ENCODE measurements at places on chromosomes 7 and 10.

DNA sequence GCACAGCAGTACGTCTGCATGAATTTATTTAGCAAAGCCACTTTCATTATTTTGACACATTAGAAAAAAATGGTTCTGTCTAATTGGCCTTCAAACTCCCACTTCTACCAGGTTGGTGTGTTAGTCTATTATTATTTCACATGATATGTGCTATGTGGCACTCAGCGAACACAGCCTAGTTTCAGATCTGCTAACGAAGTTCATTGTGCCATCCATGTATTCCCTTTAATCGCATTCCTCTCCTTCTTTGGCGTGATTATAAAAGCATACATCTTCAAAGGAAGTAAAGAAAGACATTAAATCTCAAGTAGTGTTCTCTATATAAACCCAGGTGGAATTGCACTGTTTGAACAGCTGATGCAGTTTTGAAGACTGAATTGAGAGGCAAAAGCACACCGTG, 96.4 kb upstream of the CACNA2D1 start:
- DNase-seq = no peak

DNA sequence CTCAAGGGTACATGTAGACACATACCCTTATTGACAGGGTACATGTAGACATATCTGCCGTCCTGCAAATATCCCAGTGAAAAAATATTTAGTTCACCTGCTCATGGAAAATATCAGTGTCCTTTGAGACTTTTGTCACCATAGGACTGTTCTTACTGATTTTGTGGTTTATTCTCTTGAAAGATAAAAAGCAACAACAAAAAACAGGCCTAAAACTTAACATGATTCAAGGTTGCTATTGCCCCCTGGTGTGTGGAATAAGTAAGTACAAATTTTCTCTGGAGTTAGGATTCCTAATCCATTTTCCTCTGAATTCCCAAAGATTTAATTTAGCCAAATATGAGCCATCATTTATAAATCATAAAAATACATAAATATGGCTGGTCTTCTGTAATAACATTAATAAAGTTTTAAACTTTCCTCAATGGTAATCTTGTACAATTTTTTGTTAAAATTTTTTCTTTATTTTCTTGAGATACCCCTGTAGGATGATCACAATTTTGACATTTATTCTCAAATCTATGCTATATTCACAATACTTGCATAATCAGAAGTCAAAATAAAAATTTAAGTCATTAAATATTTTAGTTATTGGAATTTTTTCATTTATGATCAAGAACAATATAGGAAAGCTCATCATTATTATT, 741.4 kb upstream of the POT1 start:
- DNase-seq = no peak

DNA sequence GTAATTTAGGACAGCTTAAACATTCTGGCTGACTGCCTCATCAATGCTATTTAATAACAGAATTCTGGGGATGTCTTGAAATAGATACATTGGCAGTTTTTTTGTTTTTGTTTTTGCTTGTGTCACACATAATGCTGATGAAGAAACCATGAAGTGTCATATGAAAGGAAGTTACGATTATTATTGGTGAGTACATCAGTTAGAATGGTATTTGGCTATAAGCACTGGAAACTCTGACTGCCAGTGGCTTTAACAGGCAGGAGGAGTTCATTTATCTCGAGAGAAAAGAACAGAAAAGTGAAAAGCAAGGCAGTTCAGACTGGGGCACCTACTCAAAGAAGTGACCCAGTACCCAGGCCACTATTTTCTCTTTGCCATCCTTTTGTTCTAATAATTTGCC, 18.1 kb downstream of the LSM8 start:
- DNase-seq = no peak

GRCh38 chr10:88386821-88387773, 196.0 kb downstream of the RNLS start:
- no peak for DNase-seq

GRCh38 chr7:47452715-47453092, 129.2 kb downstream of the TNS3 start:
- no peak for DNase-seq

GRCh38 chr7:37488163-37488764, 39.6 kb upstream of the ELMO1 start:
- DNase-seq = peak; percentile 14

DNA sequence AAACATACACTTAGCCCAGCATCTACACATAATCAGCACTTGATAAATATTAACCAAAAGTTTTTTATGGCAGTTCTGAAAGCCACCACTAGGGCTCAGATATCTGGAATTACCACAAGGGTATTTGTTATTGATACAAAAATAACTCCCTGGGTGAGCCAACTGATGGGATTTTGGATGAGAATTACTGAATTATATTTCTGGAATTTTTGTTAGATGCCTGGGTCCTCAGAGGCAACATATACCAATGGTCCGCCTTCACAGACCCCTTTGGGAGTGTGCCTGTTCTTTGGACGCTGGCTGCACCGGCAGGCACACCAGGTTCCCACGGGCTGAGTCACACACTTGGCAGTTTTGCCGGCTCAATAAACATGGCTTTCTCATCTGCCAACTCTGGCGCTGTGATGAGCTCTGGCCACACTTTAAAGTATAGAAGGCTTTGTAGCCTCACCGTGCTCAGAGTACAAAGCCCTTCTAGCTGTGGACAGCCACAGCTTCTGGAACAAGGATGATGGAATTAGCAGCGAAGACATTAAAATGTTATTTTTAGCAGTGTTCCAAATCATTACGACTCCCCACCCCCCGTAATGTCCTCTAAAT, 24.5 kb upstream of the EEPD1 start:
- DNase-seq = no peak

GRCh38 chr10:61406736-61407135, 46.4 kb downstream of the TMEM26 start:
- no peak for DNase-seq

DNA sequence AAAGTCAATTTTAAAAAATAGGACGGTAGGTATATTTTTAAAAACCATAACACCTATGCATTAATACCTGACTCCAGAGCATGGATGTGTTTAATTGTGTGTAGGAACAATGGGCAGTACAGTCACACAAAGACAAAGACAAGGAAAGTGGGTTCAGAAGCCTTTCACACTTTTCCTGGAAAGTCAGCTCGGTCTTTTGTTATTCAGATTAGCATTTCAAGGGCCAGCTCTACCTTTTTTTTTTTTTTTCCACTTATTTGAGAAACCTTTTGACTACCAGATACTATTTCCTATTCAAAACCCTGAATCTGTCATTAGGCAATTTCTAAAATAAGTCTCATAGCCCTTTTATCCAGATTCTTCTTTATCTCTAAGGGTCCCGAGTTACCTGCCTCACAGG, 401.9 kb downstream of the PARD3 start:
- no peak for DNase-seq

DNA sequence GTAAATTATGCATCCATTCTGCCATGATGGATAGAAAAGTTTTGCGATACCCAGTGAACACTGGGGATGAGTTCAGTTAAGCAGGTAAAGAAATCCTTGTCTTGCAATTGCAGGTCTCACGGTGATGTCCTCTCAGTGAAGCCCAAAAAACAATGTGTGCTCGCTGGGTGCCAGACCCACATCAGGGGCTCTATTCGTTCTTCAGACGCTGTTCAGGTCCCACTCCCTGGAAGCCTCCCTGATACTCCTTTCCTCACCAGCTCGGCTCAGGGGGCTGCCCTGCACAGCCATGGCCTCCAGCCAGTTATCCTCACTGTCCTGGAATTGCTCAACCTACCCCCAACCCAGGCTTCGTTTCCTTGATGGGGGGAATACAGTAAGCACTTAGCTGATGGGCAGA, 323.5 kb downstream of the ADARB2 start:
- DNase-seq = no peak

- no peak for DNase-seq
These were observed 232.2 kb downstream of the KIAA1217 start for GRCh38 chr10:24440817-24441797.

DNA sequence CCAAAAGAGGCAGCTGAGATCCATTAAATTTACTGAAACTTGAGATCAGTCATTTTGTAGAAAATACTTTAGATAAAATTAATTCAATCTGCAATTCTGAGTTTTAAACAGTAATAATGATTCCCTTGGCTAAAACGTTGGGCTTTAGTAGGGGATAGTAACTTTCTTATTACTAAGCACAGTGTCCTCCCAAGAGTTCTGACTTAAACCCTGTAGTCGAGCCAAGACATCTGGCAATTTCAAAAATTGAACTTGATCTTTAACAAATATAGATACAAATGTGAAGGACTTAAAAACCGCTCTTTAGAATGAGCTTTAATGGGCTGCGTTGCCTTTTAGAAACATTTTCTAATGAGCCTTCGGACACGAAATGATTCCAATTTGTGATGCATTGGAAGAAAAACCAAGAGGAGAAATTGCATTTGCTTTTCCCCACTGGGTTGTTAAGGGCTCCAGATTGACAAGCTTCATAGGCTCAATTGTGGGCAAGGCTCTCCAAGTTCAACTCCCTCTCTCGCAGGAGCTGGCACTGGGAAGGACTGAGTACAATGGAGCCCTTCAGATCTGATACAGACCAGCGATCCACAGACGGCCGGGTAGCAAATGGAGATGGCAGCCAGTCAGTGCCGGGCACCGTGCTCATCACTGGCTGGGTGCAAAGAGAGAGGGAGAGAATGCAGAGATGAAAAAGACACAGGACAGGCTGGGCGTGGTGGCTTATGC, 921.3 kb upstream of the AUTS2 start:
- no peak for DNase-seq

DNA sequence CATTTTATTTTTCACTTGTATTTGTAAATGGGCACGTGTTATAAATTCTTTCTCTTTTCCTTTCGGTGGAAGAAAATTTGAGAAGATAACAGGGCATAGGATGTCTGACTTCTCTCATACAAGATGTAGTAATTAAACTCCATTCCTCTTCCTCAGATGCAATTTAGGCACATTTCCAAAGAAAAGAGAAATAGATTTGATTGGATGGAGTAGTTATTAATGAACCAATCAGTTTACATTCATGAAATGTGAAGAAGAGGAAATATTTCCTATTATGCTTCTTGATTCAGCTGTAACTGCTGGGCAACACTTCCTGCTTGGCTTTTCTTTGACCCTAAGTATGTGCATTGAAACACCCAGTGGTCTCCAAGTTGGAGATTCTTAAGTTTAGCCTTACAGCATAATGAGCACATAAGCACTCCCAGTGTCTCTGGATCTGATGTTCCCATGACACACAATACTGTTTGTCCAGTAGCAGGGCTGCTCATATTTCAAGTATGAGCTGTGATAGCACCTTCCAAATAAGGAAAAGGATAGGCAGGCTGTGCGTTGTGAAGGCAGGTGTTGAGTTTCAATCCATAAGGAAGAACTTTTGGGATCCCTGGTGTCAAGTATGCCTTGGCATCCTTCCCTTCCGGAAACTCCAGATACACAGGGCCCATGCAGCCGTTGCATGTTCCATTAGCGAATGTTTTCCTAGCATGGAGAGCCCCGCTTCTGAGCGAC, 33.4 kb upstream of the COBL start:
- DNase-seq = no peak

- DNase-seq = no peak
These were observed 6.9 kb upstream of the SUN1 start for GRCh38 chr7:825386-825785.

DNA sequence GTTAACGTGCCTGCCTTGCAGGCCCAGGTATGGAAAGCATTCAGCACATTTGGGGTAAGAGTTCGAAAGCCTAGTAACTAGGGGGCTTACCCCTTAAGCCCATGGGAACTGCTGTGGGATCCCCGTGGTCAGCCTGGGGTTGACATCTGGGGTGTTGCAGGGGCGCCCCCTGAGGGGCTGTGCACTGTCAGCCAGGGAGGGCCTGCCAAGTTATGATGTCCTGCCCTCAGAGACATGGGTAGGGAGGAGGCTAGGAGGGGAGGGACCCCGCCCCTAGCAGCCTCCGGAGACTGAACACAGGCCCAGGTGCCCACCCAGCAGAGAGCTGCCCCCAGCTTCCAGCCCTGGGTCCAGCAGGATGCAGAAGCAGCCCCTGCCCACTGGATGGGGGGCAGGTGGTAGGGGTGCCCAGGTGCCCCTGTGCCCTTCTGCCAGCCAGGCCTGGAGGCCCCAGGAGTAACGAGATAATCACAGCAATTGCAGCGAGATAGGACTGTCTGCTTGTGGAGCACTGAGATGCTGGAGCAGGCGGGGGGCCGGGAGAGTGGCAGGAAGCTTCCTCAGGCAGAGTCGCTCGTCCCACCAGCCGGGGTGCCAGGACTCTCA, 153.3 kb downstream of the UBE2H start:
- DNase-seq = no peak

- no peak for DNase-seq
These were observed 2.1 kb downstream of the CAV1 start for GRCh38 chr7:116526897-116527296.

- DNase-seq = no peak
These were observed 130.6 kb downstream of the WDR11 start for GRCh38 chr10:120981601-120982391.

- DNase-seq = no peak
These were observed 1.6 kb downstream of the HOXA13 start for GRCh38 chr7:27198138-27198841.

DNA sequence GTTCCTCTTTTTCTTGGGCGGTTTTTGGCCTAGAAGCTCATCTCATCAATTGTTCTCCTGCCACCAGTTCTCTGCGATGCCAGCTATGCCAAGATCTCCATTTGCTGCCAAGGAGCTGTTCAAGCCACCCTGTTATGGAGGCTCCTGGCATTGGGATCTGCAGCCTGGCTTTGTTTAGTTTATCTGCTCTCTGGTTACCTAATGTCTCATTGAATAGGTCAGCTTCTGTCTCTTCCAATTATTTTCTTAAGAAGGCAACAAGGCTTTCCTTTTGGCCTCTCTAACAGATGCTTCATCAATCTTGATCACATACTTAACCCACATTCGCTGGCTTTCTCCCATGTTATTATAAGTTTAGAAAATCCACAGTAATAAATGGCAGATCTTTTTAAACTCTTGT, 20.6 kb upstream of the SDK1 start:
- no peak for DNase-seq

- no peak for DNase-seq
These were observed 1203.3 kb upstream of the CELF2 start for GRCh38 chr10:9814285-9814864.

DNA sequence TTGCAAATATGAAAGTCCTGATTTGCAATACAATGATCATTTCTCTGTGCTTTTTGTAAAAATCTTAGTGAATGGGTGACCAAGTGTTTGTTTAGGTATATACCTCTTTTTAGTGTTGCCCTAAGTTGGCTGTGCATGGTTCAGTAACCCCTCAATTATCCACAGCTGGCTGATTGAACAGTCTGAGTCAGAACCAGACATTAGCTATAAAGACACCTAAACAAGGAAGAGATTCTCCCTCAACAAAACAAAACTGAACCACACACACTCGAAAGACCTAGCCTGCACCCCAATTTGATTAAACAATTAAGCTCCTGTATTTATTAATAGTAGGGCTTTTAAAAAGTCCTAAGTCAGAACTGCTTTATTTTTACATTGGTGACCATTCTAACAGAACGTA, 2.8 kb downstream of the RSBN1L start:
- no peak for DNase-seq

GRCh38 chr10:47287365-47287802, 12.6 kb upstream of the GDF10 start:
- DNase-seq = no peak

All from activated CD8-positive, alpha-beta T cell treated with anti-CD3 and anti-CD28 coated beads for 36 hours (primary cell).